Melanocyte of skin (primary cell): ENCODE measurements at places on chromosomes 12 and 14. TPM values are rescaled to one million over a fixed set of nuclear protein-coding genes. Genes with fewer than 3 reads are reported as not detected.

Gene DLK1
- total RNA-seq, result not detected in 2 replicates

Gene CFAP73
- total RNA-seq, result not detected in 2 replicates

Gene DACT1
- total RNA-seq, result 0.15 and 0.33 TPM in 2 replicates

Gene FGF6
- not detected in 2 replicates for total RNA-seq

Gene ARHGAP9
- not detected in 2 replicates for total RNA-seq

Gene RFX4
- 0.15 TPM in 1 of 2 replicates, not detected in the other for total RNA-seq

Gene CCDC198
- total RNA-seq, result not detected in 2 replicates

Gene PLA2G1B
- not detected in 2 replicates for total RNA-seq

Gene LALBA
- not detected in 2 replicates for total RNA-seq

Gene ACRBP
- not detected in 2 replicates for total RNA-seq

Gene ALDH1L2
- total RNA-seq, result 25.1 and 53.8 TPM in 2 replicates

Gene PIWIL1
- 0.34 and 0.36 TPM in 2 replicates for total RNA-seq

Gene SERPINA10
- total RNA-seq, result not detected in 2 replicates

Gene NPFF
- total RNA-seq, result not detected in 2 replicates

Gene PTPRB
- under 0.01 TPM in 2 replicates for total RNA-seq

Gene AICDA
- total RNA-seq, result not detected in 2 replicates

Gene MEG3
- total RNA-seq, result 1.0 and 2.5 TPM in 2 replicates

Gene PLEKHD1
- total RNA-seq, result under 0.01 TPM in 1 of 2 replicates, not detected in the other

Gene SLC6A13
- under 0.01 and 0.36 TPM in 2 replicates for total RNA-seq

Gene CYP27B1
- total RNA-seq, result 1.00 and 1.1 TPM in 2 replicates

Gene RERGL
- not detected in 2 replicates for total RNA-seq

Gene ATP5MC2
- 107 and 118 TPM in 2 replicates for total RNA-seq

Gene INHBC
- under 0.01 TPM in 1 of 2 replicates, not detected in the other for total RNA-seq

Gene SOAT2
- not detected in 2 replicates for total RNA-seq

Gene RNASE3
- not detected in 2 replicates for total RNA-seq

Gene NTS
- total RNA-seq, result under 0.01 TPM in 1 of 2 replicates, not detected in the other

Gene SLC6A15
- total RNA-seq, result 56.8 and 62.9 TPM in 2 replicates

Gene OR4Q2
- total RNA-seq, result not detected in 2 replicates

Gene TWF1
- 128 and 163 TPM in 2 replicates for total RNA-seq

Gene IL31
- not detected in 2 replicates for total RNA-seq

Gene GPR68
- total RNA-seq, result under 0.01 TPM in 2 replicates

Gene OAS2
- 300 and 425 TPM in 2 replicates for total RNA-seq

Gene IL25
- not detected in 2 replicates for total RNA-seq

Gene CLEC4A
- 0.31 TPM in 1 of 2 replicates, not detected in the other for total RNA-seq

Gene RIPK3
- 2.2 and 3.7 TPM in 2 replicates for total RNA-seq

Gene LIN7A
- not detected in 2 replicates for total RNA-seq

Gene TAS2R9
- 0.46 and 0.67 TPM in 2 replicates for total RNA-seq
